ENCODE measurements at places on chromosomes 12 and 14.

DNA sequence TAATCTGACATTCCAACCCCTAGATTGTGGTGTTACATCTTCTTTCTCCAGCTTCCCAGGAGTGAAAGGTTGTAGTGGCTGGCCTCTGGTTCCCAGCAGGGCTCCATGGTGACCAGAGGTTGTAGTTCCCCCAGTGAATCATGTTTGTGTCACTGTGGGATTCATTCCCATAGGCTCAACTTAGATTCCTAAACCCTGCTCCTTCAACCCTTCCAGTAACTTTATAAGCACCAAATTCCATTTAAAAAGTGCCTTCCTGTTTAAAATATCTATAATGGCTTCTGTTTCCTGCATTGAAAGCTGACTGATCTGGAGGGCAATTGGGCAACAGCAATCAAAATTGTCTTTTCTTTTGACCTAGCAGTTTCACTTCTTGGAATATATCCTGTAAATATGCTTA is 40.5 kb upstream of the TBC1D15 start:
- DNase-seq, result no peak
- no peaks in the 10 kb centered on the region for H3K4me1 ChIP-seq
- no peak overlapping the region for H3K4me3 ChIP-seq
- no peaks in the 10 kb centered on the region for H3K36me3 ChIP-seq
- no peaks in the 10 kb centered on the region for H3K27me3 ChIP-seq

DNA sequence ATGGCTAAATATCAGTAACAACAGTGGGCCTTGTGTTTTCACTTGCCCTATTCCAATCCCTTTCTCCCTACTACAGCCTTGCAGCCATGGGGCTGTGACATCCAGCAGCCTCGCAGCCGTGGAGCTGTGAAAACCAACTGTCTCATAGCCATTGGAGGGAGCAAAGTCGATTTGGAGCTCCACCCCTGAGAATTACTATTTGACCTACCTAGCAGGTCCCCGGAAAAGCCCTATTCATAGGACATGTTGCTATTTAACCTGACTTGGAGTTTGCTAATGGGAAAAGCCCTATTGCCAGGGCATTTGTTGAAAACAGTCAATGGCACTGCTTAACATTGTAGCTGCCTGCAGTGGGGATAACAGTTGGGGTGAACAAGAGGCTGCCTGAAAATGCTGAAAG is 33.3 kb downstream of the ERG28 start:
- no peak for DNase-seq
- no peaks in the 10 kb centered on the region for H3K27me3 ChIP-seq
- H3K4me1 ChIP-seq, result no peaks in the 10 kb centered on the region
- H3K27ac ChIP-seq, result no peak overlapping the region
- no peaks in the 10 kb centered on the region for H3K36me3 ChIP-seq

DNA sequence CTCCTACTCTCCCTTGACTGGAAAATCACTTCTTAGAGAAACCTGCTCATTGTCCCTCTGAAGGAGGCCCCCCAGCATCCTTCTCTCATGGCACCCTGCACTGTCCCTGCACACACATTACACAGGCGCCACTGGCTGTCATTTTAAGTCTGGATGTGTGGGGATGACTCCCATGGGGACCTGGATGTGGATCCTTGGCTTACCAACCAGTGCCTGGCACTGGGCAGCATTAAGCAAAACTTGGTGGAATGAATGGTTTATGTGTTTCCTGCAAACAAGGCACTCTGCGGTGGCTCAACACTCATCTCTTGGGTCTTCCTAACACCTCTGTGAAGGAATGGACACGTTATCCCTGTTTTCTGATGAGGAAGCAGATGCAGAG is 162.4 kb downstream of the RBM19 start:
- H3K27me3 ChIP-seq, result no peaks in the 10 kb centered on the region
- H3K36me3 ChIP-seq, result no peaks in the 10 kb centered on the region
- H3K4me3 ChIP-seq, result no peak overlapping the region
- H3K4me1 ChIP-seq, result no peaks in the 10 kb centered on the region
- no peak for DNase-seq

DNA sequence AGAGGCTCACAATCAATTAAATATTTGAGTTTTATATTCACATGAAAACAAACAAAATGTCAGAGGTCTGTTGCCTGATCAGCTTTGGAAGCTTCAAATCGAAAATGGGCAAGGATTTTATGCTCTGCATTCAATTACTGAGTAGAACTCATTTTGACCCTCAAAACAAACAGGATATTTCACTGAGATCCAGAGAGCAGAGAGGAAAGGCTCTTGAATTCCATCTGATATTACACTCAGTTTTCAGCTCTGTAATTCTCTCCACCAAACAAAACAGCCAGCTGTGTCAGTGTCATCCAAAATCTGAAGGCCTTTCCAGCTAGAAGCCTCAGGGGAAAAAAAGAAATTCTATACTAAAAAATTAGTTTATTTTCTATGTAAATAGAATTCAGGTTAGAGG is 128.6 kb upstream of the FLRT2 start:
- no peak overlapping the region for H3K27ac ChIP-seq
- no peak overlapping the region for H3K4me3 ChIP-seq
- H3K27me3 ChIP-seq, result no peaks in the 10 kb centered on the region
- no peaks in the 10 kb centered on the region for H3K36me3 ChIP-seq
- H3K4me1 ChIP-seq, result peaks cover 15% of the 10 kb centered on the region

GRCh38 chr14:50383618-50384225 is 13.0 kb downstream of the CDKL1 start:
- H3K36me3 ChIP-seq, result no peaks in the 10 kb centered on the region
- no peak overlapping the region for H3K4me3 ChIP-seq
- no peak overlapping the region for H3K27ac ChIP-seq
- no peak for DNase-seq
- peaks cover 12% of the 10 kb centered on the region for H3K4me1 ChIP-seq

GRCh38 chr14:52481864-52482263 is 70.4 kb downstream of the TXNDC16 start:
- H3K27me3 ChIP-seq, result no peaks in the 10 kb centered on the region
- H3K27ac ChIP-seq, result no peak overlapping the region
- no peak for DNase-seq
- no peak overlapping the region for H3K4me3 ChIP-seq
- H3K4me1 ChIP-seq, result no peaks in the 10 kb centered on the region

- no peaks in the 10 kb centered on the region for H3K4me1 ChIP-seq
- DNase-seq, result no peak
- H3K4me3 ChIP-seq, result no peak overlapping the region
- no peak overlapping the region for H3K27ac ChIP-seq
- H3K27me3 ChIP-seq, result no peaks in the 10 kb centered on the region
- no peaks in the 10 kb centered on the region for H3K36me3 ChIP-seq
Observed at GRCh38 chr12:93673084-93673483, 4.1 kb upstream of the CRADD start.

- H3K4me3 ChIP-seq, result no peak overlapping the region
- no peaks in the 10 kb centered on the region for H3K27me3 ChIP-seq
- H3K27ac ChIP-seq, result no peak overlapping the region
- no peaks in the 10 kb centered on the region for H3K36me3 ChIP-seq
Observed at GRCh38 chr14:36227802-36228201, 51.3 kb upstream of the PTCSC3 start.

Data from pancreas (tissue), 10 donors.